Activated naive CD8-positive, alpha-beta T cell treated with anti-CD3 and anti-CD28 coated beads, Interleukin-2, amount 50 U/mL, for 16 hours (primary cell): ENCODE measurements at places on chromosomes 11 and 22.

GRCh38 chr11:122331079-122331478 lies 215.1 kb upstream of the BLID start:
- no peak for DNase-seq

DNA sequence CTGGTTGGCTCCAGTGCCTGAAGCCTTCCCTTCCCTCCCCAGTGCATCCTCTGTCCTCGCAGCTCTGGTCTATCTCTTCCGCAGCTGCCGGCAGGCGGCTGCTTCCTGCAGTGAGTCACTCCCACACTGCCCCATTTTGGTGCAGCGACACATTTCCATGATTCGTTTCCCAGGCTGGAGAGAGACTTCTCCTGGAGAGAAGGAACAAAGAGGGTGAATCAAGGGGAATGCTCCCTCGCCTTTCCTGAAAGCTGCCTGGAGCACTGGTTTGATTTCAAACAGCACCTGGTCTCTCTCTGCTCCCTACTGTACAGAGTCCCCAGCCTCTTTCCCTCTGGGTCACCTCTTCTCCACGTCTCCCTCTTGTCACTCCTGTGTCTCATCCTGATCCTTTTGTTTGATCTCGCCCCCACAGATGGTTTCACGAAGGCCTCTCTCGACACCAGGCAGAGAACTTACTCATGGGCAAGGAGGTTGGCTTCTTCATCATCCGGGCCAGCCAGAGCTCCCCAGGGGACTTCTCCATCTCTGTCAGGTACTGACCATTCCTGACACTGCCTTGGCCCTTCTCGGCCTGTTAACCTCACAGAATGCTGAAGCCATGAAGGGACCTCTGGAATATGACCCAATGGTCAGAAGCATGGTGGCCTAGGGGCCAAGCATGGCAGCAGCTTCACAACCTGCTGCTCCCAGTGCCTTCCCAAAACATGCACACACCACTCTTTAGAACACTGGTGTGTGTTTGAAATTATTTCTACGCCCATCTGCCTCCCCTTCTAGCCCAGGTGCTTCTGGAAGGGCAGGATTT lies at the start of gene TMA7B:
TMA7B (plus strand) TSS at position 758 of the 808 bp plus-strand sequence. CDS start 3,978 bp downstream, outside the sequence.
- DNase-seq = no peak

DNA sequence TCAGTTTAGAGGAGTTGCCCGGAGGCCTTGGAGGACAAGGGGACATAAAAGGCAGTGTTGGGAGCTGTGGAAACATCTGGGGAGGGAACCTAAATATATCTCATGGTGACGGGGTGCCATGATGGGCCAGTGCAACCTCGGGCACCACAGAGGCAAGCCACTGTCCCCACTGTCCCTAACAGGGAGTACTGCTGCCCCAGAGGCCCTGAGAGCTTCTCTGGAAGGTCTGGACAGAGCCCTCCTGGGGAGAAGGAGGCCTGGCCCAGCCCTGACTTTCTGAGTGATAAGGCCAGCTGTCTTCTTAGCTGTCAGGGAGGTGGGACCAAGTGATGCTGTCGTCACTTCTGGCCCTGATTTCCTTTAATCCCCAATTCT lies 5.5 kb upstream of the P2RY6 start:
- DNase-seq = no peak

DNA sequence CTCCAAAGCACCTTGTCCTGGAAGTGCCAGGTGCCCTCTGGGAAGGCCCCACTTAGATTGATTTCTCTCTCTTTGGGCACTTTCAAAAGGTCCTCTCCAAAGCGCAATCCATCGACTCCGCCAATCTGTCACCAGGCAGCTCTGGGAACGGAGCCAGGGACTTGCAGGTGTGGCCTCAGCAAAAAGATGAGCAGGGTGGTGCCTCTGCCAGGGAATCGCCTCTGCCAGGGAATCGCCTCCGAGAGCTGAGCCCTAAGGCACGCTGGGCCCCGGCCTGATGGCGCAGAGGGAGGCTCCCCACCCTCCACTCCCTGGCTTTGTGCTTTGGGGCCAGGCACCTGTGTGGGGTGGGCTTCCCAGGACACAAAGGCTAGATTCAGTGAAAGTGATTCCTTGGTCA lies 1391.3 kb downstream of the TBC1D22A start:
- no peak for DNase-seq
